ENCODE measurements at places on chromosomes 2 and 18. TPM values are rescaled to one million over a fixed set of nuclear protein-coding genes. Genes with fewer than 3 reads are reported as not detected.

The ABCB11 gene
- 0.65 TPM for total RNA-seq

The CSRNP3 gene
- 0.46 TPM for total RNA-seq

The PSMG2 gene
- 82.2 TPM for total RNA-seq

The EHBP1 gene
- total RNA-seq = 32.5 TPM

The PJVK gene
- 0.30 TPM for total RNA-seq

The CXCR1 gene
- not detected for total RNA-seq

The PREPL gene
- 31.9 TPM for total RNA-seq

The SNED1 gene
- 6.2 TPM for total RNA-seq

The TCF7L1 gene
- total RNA-seq = 2.3 TPM

The IL37 gene
- total RNA-seq = not detected

The POTEI gene
- total RNA-seq = under 0.01 TPM

The SULT6B1 gene
- total RNA-seq = not detected

The IL1RN gene
- total RNA-seq = not detected

The DSG4 gene
- not detected for total RNA-seq

The IL1R1 gene
- total RNA-seq = 0.65 TPM

The TMEM185B gene
- total RNA-seq = 26.1 TPM

The LRRTM4 gene
- total RNA-seq = not detected

The CLEC4F gene
- not detected for total RNA-seq

The LAPTM4A gene
- 79.6 TPM for total RNA-seq

The GKN1 gene
- total RNA-seq = not detected

The B4GALT6 gene
- total RNA-seq = 7.8 TPM

The STAMBP gene
- total RNA-seq = 14.0 TPM

The STARD6 gene
- total RNA-seq = not detected

Measured in epithelial cell of umbilical artery (primary cell).